ENCODE measurements at places on chromosomes 2 and 18.
A peak's percentile ranks its signal among the peaks of the same experiment; 100 is the strongest.

GRCh38 chr18:38362286-38362792, 796.7 kb upstream of the CELF4 start:
- DNase-seq: no peak

- DNase-seq: no peak
These were observed 56.8 kb downstream of the ATOH8 start for GRCh38 chr2:85810371-85811179.

DNA sequence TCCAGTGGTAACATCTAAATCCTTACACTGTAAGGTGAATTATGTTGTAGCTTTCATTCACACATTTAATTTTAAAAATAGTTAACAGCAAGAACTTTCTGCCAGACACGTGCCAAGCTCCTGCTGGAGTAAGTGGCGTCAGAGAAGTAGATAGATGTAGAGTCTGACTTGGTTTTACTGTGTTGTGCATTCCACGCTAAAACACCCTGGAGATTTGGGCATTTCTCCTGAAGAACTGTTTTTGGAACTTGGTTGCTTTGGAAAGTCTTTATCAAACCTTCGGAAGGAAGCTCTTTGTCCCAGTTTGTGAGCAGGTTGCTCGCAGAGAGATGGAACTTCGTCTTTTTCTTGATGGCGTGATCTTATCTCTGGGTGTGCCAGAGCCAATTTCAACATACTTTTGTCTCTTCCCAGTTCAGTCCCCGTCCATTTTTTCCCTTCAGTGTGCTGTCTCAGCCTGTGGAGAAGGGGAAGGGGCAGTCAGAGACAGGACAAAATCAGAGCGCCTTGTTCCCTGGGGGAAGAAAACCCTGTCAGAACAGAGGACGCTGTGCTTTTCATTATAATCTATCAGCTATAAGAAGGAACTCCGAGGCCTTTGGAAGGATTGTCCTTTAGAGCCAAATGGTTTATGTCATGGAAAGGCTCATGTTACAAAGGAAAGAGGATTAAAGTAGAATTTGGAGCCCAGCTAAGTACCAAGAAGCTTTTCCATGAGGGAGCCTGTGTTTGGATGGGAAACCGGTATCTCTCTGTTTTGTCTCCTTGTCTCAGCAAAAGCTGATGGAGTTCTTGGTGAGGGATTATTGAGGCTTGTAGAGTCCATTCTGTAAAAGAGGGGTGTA, 18.9 kb downstream of the GRHL1 start:
- no peak for DNase-seq

GRCh38 chr2:207983641-207984042, 41.7 kb downstream of the PLEKHM3 start:
- no peak for DNase-seq

GRCh38 chr2:137910641-137911040, 53.6 kb upstream of the HNMT start:
- no peak for DNase-seq

- DNase-seq: peak; percentile 74
These were observed 90.8 kb downstream of the MIB1 start for GRCh38 chr18:21831413-21831831.

DNA sequence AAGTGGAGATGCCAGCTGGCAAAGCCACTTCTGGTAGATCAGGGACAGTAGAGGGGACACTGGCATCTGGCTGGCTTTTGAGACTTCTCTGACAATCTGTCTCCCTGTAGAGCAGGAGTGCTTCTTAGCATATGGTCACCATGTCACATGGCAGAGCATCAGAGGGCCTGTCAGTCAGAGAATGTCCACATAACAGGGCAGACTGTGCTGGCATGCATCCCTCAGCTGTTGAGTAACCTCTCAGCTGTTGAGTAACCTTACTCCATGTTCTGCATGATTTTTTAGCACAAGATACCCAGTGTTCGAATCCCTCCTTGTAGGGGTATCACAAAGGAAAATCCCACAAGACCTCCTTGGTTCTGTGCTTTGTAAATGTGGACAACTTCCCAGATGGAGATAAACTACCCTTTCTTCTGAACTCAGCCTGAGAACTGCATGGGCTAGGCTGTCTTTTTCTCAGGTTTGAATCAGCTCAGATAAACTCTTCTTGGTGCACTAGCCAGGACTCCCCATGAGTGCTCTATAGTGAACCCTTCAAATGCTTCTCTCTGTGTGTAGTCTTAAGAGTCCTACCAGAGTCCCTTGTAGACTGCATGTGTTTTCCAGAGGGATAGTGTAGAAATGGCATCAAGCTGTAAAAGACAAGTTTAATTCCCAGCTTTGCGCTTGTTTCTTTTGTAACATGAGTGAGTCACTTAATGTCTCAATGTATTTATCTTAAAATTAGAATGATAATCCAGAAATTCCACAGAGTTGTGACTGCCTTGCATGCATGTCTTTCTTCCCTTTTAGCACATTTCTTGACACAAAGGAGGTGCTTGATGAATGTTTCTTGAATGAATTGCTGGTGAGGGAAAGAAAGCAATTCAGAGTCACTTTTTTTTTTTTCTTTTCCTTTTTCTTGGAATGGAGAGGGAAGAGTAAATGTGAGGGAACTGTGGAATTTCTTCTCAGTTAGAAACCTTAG, 442.3 kb upstream of the HNMT start:
- DNase-seq: no peak

DNA sequence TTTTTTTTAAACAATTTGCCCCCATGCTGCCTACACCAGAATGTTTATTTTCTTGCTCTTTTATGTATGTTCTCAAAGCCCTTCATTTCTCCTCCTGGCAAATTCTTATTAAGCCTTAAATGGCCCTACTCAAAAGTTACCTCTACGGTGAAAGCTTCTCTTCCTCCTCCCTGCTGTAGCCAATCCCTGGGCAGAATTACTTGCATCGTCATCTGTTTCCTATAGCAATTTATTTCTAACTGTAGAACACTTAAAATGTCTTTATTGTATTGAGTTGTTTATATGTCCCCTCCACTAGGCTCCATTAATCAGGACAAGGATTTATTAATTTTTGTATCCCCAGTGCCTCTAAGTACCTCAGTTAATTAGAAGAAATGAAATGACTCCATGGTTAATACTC, 2.5 kb upstream of the RAD51AP2 start:
- no peak for DNase-seq

- DNase-seq: no peak
These were observed 48.0 kb downstream of the KCNIP3 start for GRCh38 chr2:95345081-95345562.

- DNase-seq: peak; percentile 52
These were observed 157.8 kb downstream of the CYRIA start for GRCh38 chr2:16507655-16508489.

DNA sequence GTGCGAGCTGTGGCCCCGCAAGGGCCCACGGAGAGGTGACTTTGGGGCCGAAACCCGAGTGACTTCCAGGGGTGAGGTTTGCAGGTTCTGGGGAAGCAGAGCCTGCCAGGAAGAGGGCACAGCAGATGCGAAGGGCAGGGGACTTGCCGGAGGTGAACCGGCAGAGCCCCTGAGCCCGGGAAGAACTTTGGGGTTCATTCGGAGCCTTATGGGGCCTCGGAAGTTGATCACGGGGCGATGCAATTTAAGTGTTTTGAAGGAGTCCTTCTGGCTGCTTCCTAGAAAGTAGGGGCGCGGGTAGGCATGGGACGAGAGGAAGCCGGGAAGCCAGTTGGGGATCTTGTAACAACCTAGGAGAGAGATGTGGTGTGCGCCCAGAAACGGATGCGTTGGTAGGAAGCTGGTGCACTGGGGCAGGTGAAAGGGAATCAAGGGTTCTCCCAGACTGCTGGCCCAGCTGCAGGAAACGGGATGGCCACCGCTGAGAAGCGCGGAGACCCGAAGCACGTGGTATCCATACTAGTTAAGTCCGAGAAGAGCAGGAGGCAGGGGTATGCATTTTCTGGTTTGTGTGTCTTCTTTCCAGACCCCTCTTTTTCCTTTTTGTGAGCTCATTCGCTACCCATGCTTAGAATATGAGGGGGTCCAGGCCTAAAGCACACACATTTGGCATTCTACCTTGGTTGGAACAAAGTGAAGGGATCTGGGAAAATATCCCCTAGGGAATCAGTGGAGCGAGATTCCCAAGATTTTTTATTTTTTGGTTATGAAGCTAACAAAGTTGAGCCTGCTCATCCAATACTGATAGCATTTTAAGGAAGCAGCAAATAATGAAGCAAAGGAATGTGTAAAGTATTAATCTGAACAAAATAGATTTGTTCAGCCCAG, 758 bp downstream of the SCLY start:
- no peak for DNase-seq

DNA sequence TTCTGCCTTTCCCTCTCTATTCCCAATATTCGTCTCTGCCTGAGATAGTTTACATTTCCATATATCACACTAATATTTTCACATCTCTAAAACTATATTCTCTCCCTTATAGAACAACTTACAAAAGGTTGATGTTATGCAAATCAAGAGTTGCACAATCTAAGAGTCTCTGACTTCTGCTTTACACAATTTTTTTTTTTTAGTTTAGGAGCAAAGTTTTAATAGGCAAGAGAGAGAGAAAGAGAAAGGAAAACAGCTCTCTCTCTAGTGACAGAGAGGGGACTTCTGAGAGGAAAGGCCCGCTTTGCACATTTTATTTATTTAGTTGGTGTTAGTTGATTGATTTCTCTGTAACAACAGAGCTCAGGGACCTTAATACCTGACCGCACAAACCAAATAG, 380.2 kb downstream of the TXNL1 start:
- DNase-seq: no peak

GRCh38 chr2:31207790-31208189, 9.5 kb downstream of the CAPN14 start:
- DNase-seq: no peak

- no peak for DNase-seq
These were observed 10.4 kb downstream of the FIGLA start for GRCh38 chr2:70779911-70780545.

- DNase-seq: no peak
These were observed 97.0 kb downstream of the FHOD3 start for GRCh38 chr18:36394486-36394885.

DNA sequence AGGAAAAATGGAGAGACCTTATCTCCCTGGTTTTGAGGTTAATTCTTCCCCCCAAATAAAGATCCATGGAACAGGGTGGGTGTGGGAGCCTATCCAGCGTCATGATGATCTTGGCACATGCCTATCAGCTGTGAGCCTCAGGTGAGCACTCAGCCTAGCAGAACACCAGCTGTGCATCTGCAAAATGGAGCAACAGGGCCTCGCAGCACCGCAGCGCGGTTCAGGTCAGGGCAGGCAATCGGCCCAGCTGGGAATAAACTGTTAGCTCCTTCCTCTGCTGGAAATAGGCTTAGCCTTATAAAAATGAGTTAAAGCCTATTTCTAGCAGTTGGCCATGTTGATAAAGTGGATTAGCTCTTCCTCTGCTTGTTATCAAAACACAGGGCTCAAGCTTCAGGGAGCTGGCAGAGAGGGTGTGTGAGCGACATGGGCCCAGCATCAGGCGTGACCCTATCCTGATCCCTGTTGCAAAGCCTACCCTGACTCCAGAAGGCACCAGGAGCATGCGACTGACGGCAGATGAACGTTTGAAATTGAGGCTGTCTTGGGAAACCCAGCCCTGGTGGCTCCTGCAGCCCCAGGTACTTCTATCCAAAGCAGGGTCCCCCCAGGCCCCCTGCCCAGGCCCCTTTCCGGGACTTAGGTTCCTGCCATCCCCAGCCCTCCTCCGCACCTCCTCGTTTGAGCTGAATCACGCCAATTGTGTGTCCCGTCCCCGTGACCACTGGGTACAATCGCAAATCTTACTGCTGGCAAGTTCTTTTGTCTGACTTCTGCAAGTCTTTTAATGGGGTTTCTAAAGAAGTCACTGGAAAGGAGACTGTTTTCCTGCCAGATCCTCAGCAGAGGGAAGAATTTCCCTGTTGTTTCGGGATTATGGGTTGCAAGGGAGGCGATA, 35.4 kb downstream of the ARHGEF4 start:
- no peak for DNase-seq

- no peak for DNase-seq
These were observed 972.0 kb upstream of the LRRTM1 start for GRCh38 chr2:81276595-81276994.

DNA sequence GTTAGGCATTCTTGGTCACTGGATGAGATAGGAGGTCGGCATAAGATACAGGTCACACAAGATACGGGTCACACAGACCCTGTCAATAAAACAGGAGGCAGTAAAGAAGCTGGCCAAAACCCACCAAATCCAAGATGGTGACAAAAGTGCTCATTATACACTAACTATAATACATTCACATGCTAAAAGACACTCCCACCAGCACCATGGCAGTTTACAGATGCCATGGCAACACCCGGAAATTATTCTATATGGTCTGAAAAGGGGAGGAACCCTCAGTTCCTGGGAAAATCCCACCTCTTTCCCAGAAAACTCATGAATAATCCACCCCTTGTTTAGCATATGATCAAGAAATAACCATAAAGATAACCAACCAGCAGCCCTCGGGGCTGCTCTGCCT, 56.0 kb upstream of the PTPRM start:
- DNase-seq: no peak

DNA sequence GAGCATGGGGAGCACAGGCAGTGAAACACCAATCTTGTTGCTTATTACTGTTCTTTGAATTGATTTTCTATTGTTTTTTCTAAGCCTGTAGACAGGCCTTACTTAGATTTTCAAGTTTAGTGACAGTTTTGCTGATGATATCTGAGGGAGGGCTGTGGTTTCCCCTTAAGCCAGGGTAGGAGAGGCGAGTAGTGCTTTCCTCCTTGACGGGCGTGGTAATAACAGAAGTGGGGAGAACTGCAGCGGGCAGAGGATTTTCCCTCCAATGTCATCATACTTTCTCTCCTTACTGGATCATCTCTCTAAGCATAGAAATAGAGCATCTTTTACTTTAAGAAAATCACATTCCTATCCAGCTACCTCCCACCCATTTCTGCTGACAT, 314.4 kb downstream of the ALK start:
- no peak for DNase-seq

DNA sequence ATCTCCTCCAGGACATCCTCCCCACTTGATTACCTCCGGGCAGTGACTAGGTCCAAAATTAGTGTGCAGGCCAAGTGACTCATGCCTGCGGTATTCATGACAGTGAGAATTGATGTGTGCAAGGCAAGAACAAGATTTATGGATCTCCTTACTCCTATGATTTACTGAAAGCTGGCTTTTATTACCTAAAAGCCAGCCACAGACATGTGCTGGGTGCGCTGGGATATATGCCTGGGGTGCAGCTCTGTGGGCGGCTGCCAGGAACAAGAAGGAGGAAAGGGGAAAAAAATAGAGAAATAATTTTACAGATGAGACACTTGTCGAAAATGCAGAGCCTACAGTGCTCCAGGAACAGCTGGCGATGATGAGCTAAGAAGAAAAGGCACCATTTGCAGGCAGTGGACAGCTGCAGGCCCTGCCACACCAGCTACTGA, 359.3 kb downstream of the CMPK2 start:
- DNase-seq: no peak

DNA sequence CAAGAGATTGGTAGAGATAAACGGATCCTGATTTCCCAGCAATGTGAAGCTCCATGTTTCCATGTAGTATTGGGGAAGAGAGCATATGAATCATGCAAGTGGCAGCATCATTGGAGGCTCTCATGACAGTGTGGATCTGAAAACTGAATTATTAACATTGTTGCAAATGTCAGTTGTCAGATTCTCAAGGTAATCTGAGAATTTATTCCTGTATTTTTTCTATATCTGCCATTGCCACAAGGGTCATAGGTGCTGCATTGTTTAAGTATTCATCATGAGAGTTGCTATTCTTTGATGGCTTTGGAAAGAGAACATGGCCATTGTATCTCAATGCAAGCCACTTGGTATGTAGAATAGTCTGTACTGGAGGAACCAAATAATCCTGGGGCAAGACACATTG, 1217.0 kb upstream of the ZEB2 start:
- DNase-seq: no peak

- no peak for DNase-seq
These were observed 208.2 kb downstream of the SLC8A1 start for GRCh38 chr2:40243581-40244187.
